ENCODE measurements at places on chromosomes 7 and 10. TPM values are rescaled to one million over a fixed set of nuclear protein-coding genes. Genes with fewer than 3 reads are reported as not detected.

DNA sequence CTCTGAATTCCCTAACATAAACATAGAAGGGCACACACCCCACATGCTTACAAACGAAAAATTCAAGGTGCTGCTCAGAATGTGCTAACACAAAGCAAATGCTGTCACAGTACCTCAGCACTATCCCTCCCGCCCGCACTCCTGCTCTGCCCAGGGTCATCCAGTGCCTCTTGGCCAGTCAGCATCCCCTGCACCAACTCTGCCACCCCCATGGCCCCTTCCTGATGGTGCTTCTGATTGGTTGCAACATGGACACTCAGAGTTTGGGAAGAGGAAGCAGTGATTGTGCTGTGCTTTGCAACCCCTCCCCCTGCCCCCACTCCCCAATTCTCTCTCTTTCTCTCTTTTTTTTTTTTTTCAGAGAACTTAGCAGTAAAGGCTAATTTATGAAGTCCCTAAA is 13.8 kb upstream of the LEP start:
- no peak for DNase-seq

DNA sequence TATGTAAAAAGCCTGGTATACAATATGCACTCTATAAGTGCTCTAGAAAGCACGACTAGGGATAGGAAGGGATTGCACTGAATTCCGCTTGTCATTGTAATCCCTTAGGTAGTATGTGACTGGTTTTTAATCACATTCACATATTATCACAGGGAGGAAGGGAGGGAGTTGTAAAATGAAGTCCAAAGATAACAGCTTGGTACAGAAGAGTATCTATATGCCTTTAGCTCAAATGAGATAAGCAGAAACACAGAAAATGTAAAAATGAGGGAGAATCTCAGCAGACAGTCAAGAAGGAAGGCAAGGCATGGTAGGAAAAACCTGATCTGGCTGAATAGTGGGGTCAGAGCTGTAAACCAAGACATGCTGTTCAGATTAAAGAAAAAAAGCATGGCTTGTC is 63.4 kb downstream of the ABI1 start:
- DNase-seq = no peak

- no peak for DNase-seq
Observed at GRCh38 chr10:20215547-20216152, 399.4 kb downstream of the PLXDC2 start.

The INSYN2A gene
- not detected for total RNA-seq

The SYT15B gene
- 0.30 TPM for total RNA-seq

DNA sequence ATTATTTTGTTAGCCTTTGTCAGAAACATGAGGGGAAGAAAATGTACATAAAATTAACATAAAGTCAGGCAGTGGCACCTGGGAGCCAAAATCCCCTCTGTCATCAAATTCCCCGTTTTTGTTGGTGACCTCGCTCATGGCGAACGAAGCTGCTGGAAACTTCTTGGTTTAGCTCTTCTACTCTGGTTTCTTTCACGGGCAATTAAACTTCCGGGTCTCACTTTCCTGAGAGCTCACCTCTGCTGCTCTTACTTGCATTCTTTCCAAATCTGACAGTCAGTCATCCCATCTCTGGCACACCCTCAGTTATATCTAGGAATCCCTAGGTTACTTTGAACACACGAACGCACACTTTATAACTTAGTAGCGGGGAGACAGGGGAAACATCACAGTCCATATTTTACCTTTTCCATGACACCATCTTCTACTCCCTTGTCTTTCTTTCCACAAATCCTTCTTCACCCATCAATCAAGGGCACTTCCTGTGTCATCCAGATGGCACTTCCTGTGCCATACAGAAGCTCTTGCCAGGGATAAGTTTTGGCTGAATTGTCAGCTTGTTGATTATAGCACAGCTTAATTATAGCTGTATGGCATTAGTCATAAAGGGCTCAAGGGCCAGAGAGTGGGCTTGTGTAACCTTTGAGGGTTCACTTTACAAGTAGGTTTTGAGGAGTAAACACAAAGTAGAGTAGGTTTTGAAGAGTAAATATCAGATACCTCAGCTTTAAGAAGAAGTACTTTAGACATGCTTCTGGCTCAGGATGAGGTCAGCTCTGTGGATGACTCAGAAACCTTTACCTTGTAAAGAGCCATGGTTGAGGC is 105.1 kb downstream of the GATA3 start:
- no peak for DNase-seq

DNA sequence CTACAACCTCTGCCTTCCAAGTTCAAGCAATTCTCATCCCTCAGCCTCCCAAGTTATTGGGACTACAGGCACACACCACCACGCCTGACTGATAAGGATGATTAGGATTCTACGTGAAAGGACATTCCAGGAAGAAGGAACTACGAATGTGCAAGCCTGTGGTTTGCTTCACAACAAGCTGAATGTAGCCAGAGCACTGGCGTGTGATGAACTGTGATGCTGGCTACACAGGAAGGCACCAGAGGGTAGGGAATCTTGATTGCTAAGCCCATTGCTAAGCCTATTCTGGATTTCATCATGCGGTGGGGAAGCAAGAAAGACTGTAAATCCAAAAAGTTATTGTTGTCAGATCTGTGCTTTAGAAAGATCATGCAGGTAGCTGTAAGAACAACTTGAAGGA is 72.3 kb upstream of the SRRM3 start:
- no peak for DNase-seq

- DNase-seq = no peak
Observed at GRCh38 chr7:85010306-85010705, 176.6 kb downstream of the SEMA3D start.

DNA sequence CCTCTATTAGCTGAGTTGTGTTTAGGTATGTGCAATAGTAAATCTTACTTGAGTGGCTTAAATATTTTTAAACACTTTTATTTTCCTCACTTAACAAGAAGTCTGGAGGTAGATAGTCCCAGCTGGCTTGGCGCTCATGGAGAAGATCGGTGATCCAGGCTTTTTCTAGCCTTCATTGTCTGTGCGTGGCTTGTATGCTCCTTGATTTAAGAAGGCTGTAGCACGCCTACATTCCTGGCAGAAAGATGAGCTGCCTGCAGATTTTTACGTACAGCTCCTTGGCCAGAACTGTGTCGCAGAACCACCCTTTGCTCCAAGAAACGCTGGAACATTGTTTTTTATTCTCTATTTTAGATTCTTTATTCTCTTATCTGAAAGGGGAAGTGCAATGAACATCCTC is 284.1 kb downstream of the KIF20B start:
- DNase-seq = no peak

The MBL2 gene
- 0.10 TPM for total RNA-seq

The SNCG gene
- 0.41 TPM for total RNA-seq

- DNase-seq = no peak
Observed at GRCh38 chr7:142377567-142377966, 119.7 kb upstream of the PRSS58 start.

The FBH1 gene
- total RNA-seq = 81.5 TPM

GRCh38 chr7:129952086-129952652 is 591 bp downstream of the UBE2H start:
- peak; percentile 18 for DNase-seq

GRCh38 chr7:3861941-3862340 is 560.9 kb downstream of the SDK1 start:
- DNase-seq = no peak

The SMURF1 gene
- 22.7 TPM for total RNA-seq
